Thoracic aorta (tissue), 2 donors: ENCODE measurements at places on chromosomes 11 and 22.

GRCh38 chr22:46672731-46673130 lies 52.5 kb downstream of the GRAMD4 start:
- no peak for DNase-seq

DNA sequence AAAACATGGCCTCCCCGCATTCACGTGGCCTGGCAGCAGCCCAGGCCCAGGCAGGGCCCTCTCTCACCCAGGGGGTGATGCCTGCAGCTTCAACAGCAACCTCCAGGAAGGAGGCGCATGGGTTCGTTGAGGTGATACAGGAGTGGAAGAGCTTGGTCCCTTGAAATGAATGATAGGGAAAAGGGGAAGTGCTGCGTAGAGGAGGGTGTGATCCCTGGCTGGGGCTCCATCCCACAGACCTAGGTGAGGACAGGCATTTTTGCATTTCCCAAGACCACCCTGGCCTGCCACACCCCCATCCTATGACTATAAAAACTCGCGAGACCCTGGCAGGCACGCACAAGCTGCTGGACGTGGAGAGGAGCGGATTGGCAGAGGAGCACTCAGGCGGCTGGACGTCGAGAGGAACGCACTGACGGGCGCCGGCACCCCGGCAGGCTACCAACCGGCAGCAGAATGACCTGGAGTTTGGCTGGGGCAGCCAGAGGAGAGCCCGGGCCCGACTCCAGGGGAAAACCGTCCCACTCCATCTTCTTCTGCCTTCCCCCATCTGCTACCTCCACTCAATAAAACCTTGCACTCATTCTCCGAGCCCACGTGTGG lies 32.6 kb downstream of the RTN4R start:
- DNase-seq, result no peak

- DNase-seq, result no peak
Observed at GRCh38 chr11:2482204-2482603, 37.4 kb downstream of the KCNQ1 start.

- DNase-seq, result no peak
Observed at GRCh38 chr11:48083421-48083820, 103.1 kb downstream of the PTPRJ start.

GRCh38 chr22:43272301-43272700 lies 70.9 kb downstream of the SCUBE1 start:
- no peak for DNase-seq

DNA sequence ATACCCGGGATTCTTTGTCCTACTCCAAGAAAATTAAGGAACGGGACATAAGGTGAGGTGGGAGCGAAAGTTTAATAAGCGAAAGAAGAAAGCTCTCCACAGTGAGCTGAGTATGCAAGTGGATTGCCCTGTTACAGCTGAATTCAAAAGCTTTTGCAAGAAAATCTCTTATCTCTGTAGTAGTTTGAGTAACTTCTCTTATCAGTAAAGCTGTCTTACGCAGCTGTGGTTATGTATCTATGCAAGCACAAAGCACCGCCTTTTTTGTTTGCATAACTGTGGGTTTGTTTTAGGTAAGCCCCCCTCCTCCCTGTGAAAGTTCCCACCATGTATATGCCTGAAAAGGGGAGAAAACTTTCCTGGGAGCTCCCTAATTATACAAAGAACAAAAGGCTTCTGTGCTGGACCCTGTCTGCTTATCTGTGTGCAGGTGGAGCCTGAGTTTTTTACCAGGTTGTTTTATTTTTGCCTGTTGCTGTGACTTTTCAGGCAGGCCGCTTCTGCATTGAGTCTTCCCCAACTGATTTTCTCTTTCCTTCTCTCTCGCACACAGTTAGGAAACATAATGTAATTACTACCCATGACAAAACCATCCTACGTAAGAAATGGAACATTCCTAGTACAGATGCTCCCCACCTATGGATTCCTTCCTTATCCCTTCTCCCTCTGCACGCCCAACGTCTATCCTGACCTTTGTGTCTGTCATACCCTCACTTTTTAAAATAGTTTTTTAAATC lies 837 bp upstream of the PLAAT5 start:
- no peak for DNase-seq

GRCh38 chr11:87600938-87601337 lies 563.2 kb downstream of the TMEM135 start:
- DNase-seq, result no peak

- DNase-seq, result no peak
Observed at GRCh38 chr11:75782540-75783263, 14.1 kb downstream of the DGAT2 start.

- no peak for DNase-seq
Observed at GRCh38 chr11:118903204-118904015, 19.7 kb downstream of the CXCR5 start.

- no peak for DNase-seq
Observed at GRCh38 chr11:47403571-47403970, 4.8 kb upstream of the SLC39A13 start.

- no peak for DNase-seq
Observed at GRCh38 chr11:96783311-96783710, 393.5 kb downstream of the JRKL start.

DNA sequence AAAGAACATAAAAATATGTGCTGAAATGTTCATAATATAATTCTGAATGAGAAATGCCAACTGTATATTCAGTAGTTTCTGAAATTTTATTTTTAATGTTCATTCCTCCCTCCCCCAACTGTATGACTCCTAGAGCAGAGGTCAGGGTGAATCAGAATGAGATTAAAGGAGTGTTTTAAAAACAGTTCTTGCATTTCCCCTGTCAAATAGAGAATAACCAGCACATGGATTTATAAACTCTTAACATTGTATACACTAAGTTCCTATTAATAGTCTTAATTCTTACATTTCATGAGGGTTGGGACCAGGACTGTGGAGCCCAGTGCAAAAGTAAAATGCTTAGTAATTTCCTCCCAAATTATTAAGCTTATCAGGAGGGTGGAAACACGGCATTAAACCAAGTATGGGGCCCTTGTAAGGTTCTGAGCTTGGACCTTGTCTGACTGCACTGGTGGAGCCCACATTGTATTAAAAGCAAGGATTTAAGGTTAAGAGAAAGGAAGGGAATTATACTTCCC lies 474.6 kb upstream of the RAG2 start:
- no peak for DNase-seq

DNA sequence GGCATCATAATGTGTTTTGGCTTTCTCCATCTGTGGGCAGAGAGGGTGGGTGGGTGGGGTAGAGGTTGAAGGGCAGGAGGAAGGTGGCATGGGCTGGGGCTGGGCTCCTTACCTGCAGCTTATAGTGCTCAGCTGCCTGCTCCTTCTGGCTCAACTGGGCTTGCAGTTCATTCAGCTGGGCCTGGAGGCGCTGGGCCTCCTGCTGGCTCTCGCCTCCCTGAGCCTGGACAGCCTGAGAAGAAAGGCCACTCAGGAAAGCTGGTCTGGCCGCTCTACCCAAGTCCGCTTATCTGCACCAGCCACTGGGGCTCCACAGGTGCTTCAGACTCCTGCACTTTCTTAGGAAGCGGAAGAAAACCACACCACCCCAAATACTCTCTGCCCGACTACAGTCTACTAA lies 10.4 kb downstream of the IL18BP start:
- no peak for DNase-seq

DNA sequence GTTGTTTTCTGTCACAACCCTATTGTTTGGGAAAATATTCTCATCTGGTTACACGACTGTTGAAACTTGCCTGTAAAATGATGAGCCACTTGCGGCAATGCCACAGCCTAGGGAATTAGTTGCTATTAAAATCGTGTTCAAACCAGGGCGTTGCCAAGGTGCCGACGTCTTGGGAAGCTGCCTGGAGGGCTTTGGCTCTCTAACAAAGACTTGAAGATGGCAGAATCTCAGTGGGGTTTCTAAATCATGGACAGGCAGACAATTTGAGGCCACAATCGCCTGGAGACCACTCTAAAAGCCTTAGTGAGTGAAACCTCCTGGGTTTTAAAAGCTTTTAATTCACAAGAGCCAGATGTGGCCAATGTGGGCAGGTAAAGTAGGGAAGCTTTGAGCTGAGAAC lies 117.2 kb upstream of the BMAL1 start:
- no peak for DNase-seq

DNA sequence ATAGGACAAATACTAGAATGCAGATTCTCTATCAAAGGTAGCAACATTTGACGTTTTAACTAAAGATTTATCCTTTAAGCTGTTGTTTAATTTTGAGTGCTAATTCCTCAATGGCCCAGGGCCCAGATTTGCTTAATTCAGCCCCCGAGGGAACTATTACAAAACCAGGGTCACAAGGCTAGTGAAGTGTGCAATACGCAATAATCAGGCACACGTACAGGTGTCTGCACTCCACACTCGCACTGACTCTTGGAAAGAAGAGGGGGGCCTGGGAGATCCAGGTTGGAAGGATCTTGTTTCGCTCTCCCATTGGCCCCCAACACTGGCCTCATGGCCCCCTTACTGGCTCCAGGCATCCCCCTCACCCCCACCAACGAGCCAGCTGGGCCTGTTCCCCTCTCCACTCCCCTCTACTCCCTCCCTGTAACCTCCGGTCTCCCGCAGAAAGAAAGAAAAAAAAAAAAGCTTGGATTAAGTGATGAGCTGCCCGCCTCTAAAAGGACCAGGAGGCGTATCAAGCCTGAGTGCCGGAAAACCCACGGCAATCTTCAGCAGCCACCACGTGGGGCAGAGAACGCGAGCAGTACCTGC lies 2.2 kb upstream of the KIRREL3 start:
- DNase-seq, result no peak
